ENCODE measurements at places on chromosomes 4 and X.

DNA sequence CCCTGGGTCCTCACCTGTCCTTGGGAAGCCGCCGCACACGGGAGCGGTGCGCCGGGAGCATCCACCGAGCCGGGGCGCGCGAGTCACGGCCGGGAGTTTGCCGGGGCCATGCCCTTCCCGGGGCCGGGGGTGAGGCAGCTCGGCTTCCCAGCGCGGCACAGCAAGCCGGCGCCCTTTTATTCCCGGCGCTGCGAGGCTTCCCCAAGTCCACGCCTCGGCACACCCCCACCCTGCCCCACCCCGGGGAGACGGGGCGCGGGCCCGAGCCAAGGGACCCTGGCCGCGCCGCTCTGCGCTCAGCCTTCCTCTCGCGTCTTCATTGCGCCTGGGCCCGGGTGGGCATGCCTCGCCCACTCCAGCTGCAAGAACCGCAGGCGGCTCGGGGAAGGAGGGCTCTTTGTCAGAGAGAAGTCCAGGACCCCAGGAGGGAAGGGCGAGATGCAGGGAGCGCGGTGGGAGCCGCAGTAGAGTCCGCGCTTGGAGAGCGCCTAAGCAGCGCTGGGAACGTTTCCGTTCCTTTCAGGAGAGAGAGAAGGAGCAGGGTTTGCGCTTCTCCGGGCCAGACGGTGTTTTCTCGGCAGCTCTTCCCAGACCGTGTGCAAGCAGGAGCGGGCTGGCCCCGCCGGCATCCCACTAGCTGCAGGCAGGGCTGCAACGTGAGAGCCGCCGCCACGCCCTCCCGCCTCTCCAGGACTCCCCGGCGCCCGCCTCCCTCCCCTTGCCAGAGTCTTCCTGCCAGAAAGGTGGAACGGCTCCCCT is at the start of gene MXRA5:
Gene MXRA5, minus strand, starts transcription at position 152 of the 759 bp plus-strand sequence. CDS start 2,819 bp downstream, outside the sequence.
- DNase-seq, result no peak

- no peak for DNase-seq
Observed at GRCh38 chrX:24148121-24148520, 1.4 kb upstream of the ZFX start.

DNA sequence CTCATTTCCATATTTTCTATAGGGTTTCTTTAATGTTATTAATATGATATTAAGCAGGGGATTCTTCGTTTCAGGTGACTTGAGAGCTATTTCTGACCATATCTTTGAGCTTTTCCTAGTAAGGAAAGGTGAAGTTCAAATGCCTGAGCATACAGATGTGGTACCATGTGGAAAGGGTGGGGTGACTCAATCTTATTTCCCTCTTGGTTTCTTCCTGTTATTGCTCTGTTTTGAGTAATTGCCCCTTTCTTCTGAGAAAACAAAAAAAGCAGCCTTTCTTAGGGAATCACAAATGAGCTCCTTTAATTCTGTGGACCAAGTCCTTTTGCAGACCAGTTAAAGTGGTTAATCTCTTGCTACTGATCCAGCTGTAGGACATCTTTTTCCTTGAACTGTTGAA is 41.0 kb upstream of the AGA start:
- DNase-seq, result no peak

GRCh38 chr4:118775405-118775804 is 60.5 kb downstream of the SEC24D start:
- DNase-seq, result no peak

- peak; percentile 95 for DNase-seq
Observed at GRCh38 chr4:2805712-2806389, 13.0 kb downstream of the SH3BP2 start.

- no peak for DNase-seq
Observed at GRCh38 chr4:42142591-42142990, 9.9 kb downstream of the BEND4 start.

DNA sequence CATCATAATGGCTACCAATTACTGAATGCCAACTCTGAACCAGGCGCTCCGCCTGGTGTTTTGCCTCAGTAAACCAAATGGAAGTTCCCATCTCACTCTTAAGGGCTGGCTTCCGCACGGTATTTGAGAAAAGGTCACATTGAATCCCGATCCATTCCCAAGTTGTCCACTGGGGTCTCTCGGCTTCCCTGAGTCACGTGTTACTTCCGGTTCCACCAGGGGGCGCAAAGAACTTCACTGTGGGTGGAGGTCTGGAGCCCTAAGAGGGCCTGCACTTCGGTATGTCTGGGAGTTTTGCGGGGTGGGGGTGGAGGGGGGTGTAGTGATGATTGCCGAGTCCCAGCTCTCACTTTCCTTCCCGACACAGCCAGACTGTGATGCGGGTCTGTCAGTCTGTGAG is 13.4 kb upstream of the NHS start:
- DNase-seq, result no peak

DNA sequence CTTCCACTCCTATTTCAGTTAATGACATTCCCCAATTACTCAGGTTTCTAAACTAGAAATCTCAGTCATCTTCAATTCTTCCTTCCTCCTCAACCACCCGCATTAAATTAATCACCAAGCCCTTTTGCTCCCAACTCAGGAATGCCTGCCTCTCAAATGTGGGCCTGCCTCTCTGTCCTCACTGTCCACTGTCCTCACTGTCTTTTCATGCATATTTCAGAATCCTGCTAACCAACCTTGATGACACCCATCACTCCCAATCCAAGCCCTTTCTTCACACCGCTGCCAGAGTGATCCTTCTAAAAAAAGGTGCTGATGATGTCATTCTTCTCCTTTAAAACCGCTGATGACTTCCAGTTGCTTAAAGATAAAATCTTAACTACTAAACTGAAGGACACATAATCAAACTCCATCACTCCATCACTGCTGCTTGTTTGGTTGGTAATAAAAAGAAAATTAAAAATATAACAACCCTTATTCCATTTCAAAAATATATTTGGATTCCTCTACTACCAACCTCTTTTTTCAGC is 5.1 kb upstream of the APBB2 start:
- DNase-seq, result no peak

DNA sequence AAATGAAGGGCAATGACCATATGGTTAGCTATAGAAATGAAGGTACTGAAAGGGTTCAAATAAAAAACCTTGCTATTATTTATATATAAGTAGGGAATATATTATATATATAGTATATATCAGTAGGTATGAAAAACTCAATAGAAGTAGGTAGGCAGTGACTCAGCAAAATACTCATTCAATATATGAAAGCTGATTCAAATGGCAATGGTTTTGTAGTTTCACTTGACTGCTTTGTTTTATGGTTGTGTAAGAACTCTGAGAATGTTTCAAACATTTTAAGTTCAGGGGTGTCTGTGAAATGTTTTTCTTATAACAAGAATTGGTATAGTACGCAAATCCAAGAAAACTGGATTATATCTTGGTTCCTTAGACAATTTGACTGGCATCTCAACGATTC is 4.1 kb downstream of the ZNF280C start:
- DNase-seq, result no peak

GRCh38 chrX:48831136-48831908 is 4.1 kb downstream of the PCSK1N start:
- DNase-seq, result no peak

- DNase-seq, result no peak
Observed at GRCh38 chr4:115145393-115146160, 32.2 kb upstream of the NDST4 start.

- DNase-seq, result no peak
Observed at GRCh38 chrX:103386332-103386731, 10.0 kb downstream of the BEX3 start.

GRCh38 chrX:40579900-40580536 is 752 bp upstream of the ATP6AP2 start:
- no peak for DNase-seq

- no peak for DNase-seq
Observed at GRCh38 chrX:46130247-46130646, 415.0 kb downstream of the ZNF674 start.

DNA sequence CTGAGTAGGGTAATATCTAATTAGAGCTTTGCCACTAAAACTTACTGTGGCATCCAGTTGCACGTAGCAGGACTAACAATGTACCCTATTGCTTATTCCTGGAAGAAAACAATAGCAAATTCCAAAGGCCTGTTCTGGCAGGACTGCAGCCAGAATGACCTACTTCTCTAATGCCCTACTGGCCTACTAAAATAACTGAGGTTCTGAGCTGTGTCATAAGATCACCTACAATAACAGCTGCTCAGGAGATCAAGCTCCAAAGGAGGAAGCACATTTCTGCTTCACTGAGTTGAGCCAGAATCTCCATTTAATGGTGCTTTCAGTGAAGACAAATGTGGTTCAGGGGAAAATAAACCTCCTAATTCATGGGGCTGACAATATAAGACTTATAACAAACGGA is 42.2 kb upstream of the CXCL8 start:
- no peak for DNase-seq

GRCh38 chrX:139930916-139931645 is 1.8 kb downstream of the ATP11C start:
- DNase-seq, result no peak

GRCh38 chrX:24987731-24988130 is 28.0 kb downstream of the ARX start:
- DNase-seq, result no peak

DNA sequence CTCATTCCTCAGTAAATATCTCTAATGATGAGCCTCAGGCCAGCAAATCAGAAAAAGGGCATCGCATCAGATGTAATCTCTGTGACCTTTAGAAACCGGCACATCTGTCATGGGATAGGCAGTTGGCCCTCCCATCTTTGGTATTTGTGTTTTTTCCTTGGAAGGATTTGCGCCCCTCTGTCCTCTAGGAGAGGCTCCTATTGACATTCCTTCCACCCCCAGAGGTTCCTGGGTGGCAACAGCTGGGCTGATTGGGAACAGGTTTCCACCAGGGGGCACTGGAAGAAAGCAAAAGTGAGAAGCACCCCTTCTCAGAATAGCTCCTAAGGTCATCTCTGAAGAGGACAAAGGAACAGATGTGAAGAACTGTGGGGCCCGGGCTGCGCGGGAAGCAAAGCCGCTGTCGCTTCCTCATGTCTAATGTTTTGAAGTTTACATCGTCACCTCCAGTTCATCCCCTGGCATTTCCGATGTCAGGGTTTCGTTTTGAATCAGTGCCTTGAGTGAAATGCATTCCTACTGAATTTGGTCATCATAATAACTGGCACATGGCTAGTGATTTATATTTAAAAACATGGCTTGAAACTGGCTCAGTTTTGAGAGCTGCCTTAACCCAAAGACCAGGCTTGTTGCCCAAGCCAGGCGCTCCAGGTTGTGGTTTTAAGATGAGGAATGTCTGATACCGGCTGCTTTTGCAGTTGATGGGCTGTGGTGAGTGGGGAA is 6.2 kb downstream of the TXK start:
- DNase-seq, result peak; percentile 31

- no peak for DNase-seq
Observed at GRCh38 chr4:152052451-152053057, 291.7 kb upstream of the GATB start.

DNA sequence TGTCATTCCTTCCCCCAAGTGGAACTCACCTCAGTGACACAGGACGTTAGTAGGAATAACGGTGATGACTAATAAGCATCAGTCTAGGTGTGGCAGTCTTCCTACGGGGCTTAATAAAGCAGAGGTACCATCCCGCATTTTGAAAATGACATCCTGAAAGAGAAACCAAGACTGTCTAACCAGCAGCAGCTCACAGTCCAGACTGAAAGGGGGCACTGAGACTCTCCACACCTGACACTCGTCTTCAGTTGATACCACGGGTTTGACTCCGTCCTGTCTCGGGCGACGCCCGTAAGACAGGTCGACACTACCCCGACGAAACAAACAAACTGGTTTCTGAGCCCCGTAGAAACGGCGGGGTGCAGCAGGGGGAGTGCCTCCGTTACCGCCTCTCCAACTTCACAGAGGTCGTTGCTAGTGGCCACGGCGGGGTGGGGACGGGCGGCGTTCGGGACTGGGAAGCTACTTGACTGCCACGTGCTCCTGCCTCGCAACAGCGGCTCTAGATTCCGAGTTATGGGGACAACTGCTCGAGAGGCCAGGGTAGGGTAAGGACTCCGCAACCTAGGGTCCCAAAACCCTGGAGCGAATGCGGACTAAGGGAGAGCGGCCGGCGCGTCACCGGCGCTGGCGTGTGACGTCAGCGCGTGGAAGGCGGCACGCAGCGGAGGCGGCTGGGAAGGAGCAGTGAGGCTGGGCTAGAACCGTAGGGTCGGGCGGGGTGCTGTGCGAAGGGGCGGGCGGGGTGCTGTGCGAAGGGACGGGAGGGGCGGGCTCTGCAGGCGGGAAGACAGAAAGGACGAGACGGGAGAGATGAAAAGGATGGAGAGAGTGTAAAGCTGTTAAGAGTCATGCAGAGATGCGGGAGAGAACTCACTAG is at the start of gene NEK1:
Gene NEK1, minus strand, starts transcription at position 593 of the 880 bp plus-strand sequence. CDS start 9,953 bp downstream, outside the sequence.
- DNase-seq, result peak; percentile 76

DNA sequence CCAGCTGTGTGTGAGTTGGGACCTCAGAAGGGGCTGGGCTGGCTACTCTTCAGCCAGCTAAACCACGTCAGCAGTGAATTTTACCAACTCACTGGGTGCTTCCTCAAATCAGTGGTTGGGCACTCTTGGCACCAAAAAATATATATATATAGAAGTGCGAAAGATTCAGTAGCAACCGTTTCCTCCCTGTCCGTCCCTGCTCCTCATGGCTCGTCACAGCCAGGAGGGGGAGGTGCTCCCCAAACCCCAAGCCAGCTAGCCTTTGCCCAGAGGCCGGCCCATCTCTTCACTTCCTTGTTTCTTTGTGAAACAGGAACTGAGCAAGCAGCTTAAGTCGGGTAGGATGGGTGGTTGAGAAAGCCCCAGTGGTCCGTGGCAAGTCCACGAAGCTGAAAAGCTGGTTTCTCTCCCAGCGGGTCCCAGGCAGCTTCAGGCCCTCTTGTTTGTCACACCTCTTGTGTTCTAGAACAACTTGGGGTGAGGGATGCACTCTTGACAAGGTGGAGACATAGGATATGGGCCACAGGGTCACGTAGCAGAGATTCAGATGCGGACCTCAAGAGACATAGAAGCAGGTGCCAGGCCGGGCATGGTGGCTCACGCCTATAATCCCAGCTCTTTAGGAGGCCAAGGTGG is 6.8 kb upstream of the SASH3 start:
- peak; percentile 90 for DNase-seq

DNA sequence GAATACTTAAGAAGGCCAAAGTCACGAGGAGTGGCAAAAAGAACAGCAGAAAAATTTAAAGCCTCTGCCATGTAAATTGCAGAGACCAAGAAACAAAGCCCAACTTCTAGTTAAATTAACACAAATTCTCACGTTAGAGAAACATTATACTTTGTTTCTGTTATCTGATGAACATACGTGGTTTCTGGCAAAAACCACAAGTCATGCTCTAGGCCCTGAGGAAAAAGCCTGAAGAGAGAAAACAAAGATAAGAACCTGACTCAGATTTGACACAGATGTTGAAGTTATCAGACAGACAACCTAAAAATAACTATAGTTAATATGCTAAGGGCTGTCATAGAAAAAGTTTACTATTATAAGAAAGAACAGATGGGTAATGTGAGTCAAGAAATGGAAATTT is 149.1 kb upstream of the PCDH10 start:
- DNase-seq, result no peak

Data from lower leg skin (tissue), 4 donors.